ENCODE measurements at places on chromosomes 6 and 20.

DNA sequence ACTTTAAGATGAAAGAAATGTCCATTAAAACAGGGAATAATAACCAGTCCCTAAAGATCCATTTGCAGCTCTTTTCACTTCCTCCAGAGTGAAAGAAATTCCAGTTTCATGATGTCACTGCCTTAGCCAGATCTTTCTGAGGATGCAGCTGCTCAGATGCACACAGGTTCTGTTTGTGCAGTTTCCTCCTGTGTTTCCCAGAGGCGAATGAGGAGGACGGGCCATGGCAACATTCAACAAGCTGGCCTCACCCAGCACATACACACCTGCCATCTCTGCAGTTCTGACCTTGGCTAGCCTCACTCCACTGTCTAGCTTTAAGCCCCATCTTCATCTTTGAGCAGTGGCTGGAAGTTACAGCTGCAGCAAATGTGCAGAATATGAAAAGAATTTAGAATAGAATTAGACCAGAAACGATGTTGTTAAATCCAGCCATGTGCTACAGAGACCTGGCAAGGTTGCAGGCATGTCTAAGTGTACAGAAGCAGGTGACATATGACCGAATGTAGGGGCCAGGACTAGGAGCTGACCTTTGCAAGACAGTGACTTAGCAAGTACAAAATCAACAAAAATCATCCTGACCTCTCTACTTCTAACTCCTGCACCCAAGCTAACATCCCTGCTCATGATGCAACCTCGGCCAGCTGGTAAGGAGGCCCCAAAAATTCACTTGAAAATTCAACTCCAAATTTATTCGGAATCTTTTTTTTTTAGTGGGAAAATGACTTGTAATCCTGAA lies 35.0 kb downstream of the FAM50B start:
- DNase-seq: no peak

GRCh38 chr6:139981768-139982181 lies 607.3 kb upstream of the CITED2 start:
- no peak for DNase-seq

- no peak for DNase-seq
These were observed 60.8 kb downstream of the OGFRL1 start for GRCh38 chr6:71349395-71349794.

DNA sequence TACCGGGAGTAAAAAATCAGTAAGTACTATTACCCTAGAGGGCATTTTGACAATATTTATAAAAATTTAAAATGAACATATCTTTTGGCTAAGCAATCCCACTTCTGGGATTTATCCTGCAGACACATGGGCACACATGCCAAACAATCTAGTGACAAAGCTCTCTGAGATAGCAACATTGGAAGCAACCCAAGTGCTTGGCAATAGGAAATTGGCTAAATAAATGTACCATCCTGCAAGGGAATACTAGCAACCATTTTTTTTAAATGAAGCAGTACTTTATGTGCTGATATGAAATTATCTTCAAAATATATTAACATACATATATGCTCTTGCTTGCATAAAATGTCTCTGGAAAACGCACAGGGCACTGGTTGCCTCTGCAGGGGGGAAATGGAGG lies 133.8 kb downstream of the SNX5 start:
- no peak for DNase-seq

DNA sequence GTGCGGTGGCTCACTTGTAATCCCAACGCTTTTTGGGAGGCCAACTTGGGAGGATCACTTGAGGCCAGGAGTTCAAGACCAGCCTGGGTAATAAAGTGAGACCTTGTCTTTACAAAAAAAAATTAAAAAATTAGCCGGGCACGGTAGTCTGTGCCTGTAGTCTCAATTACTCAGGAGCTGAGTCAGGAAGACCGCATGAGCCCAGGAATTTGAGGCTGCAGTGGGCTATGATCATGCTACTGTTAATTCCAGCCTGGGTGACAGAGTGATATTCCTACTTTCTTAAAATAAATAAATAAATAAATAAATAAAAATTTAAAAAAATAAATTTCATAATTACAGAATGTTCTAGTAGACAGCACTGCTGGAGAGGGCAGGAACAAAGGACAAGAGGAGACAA lies 62.4 kb downstream of the DST start:
- no peak for DNase-seq

DNA sequence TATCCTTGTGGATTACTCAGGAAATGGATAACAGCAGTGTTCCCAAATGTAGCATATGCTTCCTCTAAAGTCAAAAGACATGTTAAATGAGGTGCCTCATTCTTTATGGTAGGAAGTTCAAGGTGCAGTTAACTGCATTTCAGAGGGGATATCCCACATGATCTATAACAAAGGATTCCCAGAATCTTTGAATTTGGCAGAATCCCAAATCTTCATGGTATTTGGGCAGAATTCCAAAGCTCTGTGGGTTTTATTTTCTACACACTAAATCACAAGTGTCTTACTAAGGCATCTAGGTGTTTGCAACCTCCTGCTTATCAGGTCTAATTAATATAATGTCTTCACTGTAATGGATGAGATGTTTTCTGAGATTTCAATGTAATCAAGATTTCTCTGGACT lies 364.3 kb upstream of the MAN1A1 start:
- no peak for DNase-seq

DNA sequence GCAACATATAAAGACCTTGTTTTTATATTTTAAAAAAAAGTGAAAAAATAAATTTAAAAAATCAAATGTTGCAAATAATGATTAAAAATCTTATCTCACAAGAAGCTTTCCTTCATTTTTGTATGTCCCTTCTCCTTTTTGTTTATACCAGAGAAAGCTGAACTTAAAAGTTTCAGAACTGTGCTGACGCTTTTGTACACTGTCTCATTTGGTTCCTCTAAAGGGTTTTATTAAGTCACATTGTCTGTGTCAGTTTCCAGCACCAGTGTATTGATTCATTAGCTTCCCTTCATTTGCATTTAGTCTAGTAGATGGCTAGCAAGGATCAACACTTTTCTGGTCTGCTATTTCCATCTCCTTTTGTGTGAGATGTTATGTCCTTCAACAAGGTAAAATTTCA lies 6.7 kb downstream of the PCED1A start:
- no peak for DNase-seq

GRCh38 chr6:125188594-125189203 lies 35.1 kb downstream of the TPD52L1 start:
- no peak for DNase-seq

GRCh38 chr6:28263922-28264321 lies 3.0 kb upstream of the ZSCAN26 start:
- DNase-seq: no peak

- DNase-seq: no peak
These were observed 117.1 kb upstream of the EEF1E1 start for GRCh38 chr6:8219352-8219943.

DNA sequence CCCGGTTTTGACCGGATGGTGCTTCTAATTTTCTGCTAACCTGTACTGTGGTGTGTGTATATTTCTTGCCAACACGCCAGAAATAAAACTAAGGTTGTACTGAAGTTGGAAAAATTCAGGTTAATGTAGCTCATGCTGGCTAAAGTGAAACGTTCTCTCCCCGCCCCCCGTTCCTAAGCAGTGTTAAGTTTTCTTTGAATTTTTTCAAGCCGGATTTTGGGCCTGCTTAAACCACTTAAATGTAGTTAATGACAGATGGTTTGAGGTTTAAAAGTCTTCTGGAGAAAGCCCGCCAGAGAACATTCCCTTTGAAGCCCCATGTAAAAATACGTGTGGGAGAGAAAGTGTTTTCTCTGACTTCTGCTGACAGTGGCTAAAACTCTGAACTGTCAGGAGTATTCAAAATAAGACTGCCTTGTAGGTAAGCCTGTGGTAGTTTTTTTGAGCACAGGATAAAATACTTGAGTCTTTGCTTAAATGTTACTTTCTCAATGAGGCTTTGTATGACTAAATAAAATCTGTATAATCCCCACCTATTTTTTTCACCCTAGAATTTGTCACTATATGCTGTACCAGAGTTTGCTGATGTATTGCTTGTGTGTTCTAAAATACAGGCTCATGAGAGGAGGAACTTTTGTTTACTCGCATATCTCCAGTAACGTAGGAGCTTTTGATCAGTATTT lies 101.3 kb downstream of the OR2B2 start:
- DNase-seq: no peak

DNA sequence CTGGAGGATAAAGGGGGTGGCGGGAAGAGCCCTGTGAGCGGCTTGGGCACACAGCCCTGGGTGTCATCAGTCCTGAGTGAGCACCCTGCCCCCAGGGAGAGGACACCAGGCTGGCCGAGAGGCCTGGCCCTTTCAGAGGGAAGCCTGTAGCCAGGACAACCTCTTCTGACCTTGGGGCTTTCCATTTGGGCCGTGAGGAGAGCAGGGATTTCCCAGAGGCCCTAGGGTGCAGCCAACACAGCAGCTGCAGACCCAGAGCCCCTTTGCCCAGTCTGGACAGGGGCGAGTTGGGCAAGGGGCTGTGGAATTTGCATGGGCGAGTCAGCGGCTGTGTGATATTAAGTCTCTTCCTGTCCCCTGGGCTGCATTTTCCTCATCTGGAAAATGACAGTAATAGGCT lies 6.3 kb downstream of the MAP1LC3A start:
- DNase-seq: no peak

- DNase-seq: no peak
These were observed 176.8 kb downstream of the CD83 start for GRCh38 chr6:14294270-14294951.

GRCh38 chr20:48740712-48741111 lies 87.1 kb downstream of the PREX1 start:
- no peak for DNase-seq

DNA sequence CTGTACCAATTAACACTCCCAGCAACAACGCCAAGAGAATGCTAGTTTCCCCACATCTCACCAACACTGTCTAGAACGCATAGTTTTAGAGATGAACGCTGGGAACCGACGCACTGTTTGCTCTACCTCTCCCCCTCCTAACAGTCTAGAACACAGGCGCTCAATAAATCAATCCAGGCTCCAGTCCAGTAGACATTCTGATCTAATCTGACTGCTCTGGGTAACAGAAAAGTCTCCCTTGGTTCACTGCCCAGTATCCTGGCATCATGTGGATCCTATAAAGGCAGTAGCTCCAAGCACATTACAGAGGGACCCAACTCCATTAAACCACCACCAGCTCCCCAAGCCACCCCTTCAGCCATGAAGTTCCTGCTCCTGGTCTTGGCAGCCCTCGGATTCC lies at the start of gene DEFB132:
TSS of gene DEFB132 (plus strand) at position 306 of the 400 bp plus-strand sequence. CDS start at position 361, 55 bp downstream.
- DNase-seq: no peak

DNA sequence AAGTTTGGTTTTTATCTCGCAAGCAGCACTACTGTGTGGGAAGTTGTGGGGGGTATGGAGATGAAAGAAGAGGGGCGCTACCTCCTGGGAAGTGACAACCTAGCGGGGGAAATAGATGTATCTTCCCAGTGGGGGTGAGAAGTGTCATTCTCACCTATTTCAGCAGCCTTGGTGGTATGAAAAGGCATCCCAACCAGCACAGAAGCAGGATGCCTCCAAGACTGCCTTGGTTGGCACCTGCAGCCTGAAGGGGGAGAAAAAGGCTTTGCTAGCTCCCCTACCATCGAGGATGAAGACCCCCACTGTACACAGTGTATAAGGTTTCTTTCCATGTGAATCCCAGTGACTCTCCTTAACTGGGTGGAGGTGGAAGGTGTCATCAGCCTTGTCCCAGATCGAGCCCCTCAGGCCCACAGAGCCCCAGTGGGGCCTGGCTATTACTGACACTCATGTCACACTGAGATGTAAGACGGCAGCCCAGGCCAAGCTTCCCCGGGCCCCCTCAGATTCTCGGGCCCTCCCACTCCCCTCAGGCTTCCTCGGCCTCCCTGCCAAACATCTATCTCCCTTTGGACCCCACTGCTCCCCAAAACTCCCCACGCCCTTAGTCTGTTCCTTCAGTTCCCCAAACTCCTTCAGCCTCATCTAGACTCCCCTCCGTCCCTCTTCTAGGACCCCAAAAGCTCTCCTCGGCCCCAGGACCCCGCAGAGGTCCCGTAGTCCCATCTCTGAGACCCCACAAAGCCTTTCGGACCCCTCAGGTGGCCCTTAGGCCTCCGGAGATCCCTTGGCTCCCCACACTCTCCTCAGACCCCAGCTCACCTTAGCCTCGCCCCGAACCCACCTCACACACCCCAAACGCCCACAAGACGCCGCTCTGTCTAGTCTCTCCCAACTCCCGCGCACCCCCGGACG lies 688 bp downstream of the COMMD7 start:
- no peak for DNase-seq

Data from stimulated activated CD8-positive, alpha-beta memory T cell treated with anti-CD3 and anti-CD28 coated beads, Interleukin-7, amount 100 ng/mL, for 4 hours (primary cell).